Activated CD8-positive, alpha-beta memory T cell treated with anti-CD3 and anti-CD28 coated beads, Interleukin-2, amount 10 ng/mL, durations not matched to agents 7 days and 5 days (primary cell): ENCODE measurements at places on chromosomes 6 and 20. TPM values are rescaled to one million over a fixed set of nuclear protein-coding genes. Genes with fewer than 3 reads are reported as not detected.

The SPDEF gene
- total RNA-seq = not detected

GRCh38 chr6:135224037-135224647 lies 43.0 kb downstream of the MYB start:
- DNase-seq = no peak
- no peaks in the 10 kb centered on the region for H3K27me3 ChIP-seq
- peak overlapping the region; percentile 93 for H3K27ac ChIP-seq
- H3K4me1 ChIP-seq = peaks cover 41% of the 10 kb centered on the region
- H3K36me3 ChIP-seq = peaks cover 17% of the 10 kb centered on the region

GRCh38 chr6:107132330-107132954 lies 17.1 kb upstream of the BEND3 start:
- no peak overlapping the region for H3K4me3 ChIP-seq
- H3K4me1 ChIP-seq = peaks cover 2% of the 10 kb centered on the region
- H3K27me3 ChIP-seq = peaks cover 5% of the 10 kb centered on the region
- no peaks in the 10 kb centered on the region for H3K36me3 ChIP-seq
- H3K27ac ChIP-seq = no peak overlapping the region
- no peak for DNase-seq

- H3K36me3 ChIP-seq = peaks cover 30% of the 10 kb centered on the region
- H3K27me3 ChIP-seq = no peaks in the 10 kb centered on the region
- H3K4me1 ChIP-seq = peaks cover 13% of the 10 kb centered on the region
- no peak overlapping the region for H3K4me3 ChIP-seq
- DNase-seq = no peak
- H3K27ac ChIP-seq = no peak overlapping the region
Measured at GRCh38 chr6:145809211-145809610, 5.4 kb downstream of the FBXO30 start.

- H3K27ac ChIP-seq = peak overlapping the region; percentile 91
- DNase-seq = peak; percentile 77
- H3K27me3 ChIP-seq = no peaks in the 10 kb centered on the region
Measured at GRCh38 chr6:166957087-166957804, 896 bp upstream of the RNASET2 start.

GRCh38 chr6:39572661-39573340 lies 152.4 kb downstream of the KIF6 start:
- peaks cover 13% of the 10 kb centered on the region for H3K27me3 ChIP-seq
- no peak for DNase-seq
- no peaks in the 10 kb centered on the region for H3K4me1 ChIP-seq
- no peak overlapping the region for H3K4me3 ChIP-seq
- H3K36me3 ChIP-seq = no peaks in the 10 kb centered on the region

The BACH2 gene
- total RNA-seq = 21.5 TPM
